ENCODE measurements at places on chromosomes 1 and 21. TPM values are rescaled to one million over a fixed set of nuclear protein-coding genes. Genes with fewer than 3 reads are reported as not detected.

DNA sequence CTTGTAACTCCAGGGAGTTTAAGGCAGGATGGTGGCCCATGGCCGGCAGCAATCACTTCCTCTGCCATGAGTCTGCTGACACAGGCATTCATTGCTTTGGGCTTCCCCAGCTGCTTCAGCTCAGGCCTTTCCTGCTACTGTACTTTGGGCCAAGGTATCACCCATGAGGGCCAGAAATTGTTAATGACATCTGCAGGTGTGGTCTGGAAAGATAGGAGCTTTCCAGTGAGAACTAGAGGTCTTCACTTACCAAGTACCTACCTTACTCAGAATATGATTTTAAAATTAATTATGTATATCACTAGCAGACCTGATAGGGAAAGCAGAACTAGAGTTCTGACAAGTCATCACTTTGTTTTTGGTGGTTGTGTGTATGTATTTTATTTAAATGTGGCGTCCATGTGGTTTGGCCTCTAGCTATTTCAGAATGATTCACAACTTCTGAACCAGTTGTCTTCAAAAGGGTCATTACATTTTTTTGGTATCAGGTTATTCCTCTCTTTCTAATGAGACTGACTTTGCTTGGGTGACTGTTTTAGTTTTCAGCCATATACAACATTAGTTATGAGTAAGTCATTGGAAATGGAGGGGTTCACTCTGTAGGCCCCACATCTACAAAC, 2.7 kb downstream of the RGL1 start:
- DNase-seq, result no peak

- no peak for DNase-seq
Observed at GRCh38 chr21:46256501-46256994, 28.0 kb upstream of the LSS start.

- no peak for DNase-seq
Observed at GRCh38 chr1:35850051-35850450, 33.0 kb upstream of the AGO1 start.

- no peak for DNase-seq
Observed at GRCh38 chr1:40793617-40794016, 10.0 kb downstream of the KCNQ4 start.

- DNase-seq, result no peak
Observed at GRCh38 chr1:31700468-31701090, 3.2 kb downstream of the COL16A1 start.

- no peak for DNase-seq
Observed at GRCh38 chr1:9822897-9823692, 670 bp downstream of the CLSTN1 start.

DNA sequence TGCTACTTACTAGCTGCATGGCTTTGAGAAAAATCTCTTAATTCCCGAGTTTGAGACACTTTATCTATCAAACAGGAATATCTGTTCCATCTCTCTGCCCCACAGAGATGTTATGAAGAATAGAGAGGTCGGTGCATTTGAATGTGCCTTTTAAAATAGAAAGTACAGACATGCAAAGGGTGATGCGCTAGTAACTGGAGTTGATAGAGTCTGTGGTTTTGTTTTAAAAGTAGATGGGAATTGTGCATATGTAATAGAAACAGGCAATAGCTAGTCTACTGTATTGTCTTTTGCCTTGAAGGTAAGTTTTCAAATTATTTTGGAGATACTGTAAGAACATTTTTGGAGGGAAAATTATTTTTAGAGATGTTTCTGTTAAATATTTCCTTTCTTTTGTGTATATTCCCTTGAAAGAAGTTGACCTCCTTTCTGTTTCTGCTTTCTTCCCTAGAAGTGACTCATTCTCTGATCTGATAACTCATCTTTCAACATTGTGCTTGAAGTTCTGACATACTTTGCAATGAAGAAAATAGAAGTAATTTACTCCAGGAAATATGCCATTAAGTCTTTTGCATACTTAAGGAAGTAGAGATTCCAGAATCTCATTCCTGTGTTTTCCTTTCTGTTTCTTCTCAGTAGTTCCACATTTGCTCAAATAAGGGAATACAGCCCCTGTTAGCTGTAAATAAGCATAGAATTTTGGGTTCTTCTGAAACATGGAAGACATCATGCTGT, 151.6 kb downstream of the SDCCAG8 start:
- DNase-seq, result no peak

DNA sequence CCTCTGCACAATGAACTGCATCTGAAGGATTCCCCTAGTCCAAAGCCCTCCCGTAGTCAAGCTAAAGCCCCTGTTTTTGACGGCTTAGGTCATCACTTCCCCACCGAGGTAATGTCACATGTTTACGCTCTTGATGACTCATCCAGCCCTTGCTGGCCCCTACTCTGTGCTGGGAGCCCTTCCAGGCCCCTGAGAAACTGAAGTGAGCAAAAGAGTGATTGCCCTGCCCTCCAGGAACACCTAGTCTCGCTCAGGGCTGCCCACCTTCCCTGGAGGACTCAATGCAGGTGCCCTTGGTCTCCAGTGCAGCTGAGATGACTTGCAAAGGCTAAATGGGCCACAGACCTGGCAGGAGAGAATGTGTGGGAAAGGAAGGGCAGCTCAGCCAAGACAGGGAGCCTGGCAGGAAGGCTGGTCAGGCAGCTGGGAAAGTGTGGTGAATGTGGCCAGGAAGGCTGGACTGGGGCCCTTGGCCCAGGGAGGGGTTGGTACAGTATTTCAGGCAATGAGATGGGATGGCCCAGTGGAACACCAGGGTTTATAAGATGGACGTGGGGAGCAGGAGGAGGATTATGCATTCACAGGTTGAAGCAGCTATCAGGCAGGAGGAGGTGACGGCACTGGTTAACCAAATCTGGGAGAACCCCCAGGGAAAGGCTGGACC, 345.6 kb downstream of the NPHP4 start:
- DNase-seq, result no peak

GRCh38 chr1:53089478-53090226, 27.6 kb downstream of the PODN start:
- no peak for DNase-seq

CRABP2 gene
- polyA plus RNA-seq, result 168 TPM

METTL25B gene
- 38.4 TPM for polyA plus RNA-seq

FAM163A gene
- 0.22 TPM for polyA plus RNA-seq

PAQR6 gene
- 3.9 TPM for polyA plus RNA-seq

RGL1 gene
- 35.2 TPM for polyA plus RNA-seq

Measured in right lung (tissue), 10 donors.